NCI-H226 (cell line): ENCODE measurements at places on chromosomes 4 and X.
A peak's percentile ranks its signal among the peaks of the same experiment; 100 is the strongest.

DNA sequence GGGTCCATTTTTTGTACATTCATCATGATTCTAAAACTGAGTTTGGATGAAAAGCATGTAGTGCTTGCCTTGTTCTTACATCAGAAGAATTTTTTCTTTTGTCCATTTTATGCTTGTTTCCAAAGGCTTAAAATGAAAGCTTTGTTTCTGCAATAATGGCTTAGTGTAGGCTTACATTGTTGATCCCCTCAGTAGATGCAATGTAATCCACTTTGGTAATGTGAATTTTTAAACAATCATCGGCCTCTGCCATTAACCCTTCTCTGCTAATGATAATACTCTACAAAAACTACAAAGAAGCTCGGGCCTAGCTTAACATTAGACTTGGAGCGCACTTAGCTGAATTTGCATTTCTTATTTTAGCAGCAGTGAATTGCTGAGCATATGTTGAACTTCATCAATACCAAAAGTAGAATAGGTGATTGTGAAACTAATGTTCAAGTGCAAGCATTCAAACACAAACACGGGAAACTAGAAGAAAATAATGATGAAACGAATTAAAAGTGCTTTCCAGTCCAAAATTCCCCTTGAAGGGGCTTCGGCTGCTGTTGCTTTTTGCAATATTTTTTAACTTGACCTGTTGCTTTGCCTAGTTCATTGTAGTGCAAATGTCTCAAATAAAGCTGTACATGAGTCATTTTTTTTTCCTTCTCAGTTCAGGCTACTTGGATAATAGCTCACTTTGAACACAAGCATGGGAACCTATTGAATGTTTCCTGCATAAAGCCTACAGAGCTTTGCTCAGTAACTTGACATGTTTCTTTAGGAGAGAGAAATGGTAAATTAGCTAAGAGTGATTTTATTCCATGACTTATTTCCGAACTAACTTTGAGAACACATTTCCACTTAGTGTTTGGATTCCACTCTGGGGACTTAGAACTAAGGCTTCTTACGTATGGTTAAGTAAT is 66.5 kb downstream of the SLIT2 start:
- no peak for DNase-seq

- DNase-seq, result peak; percentile 90
These were observed 12.4 kb upstream of the SH3RF1 start for GRCh38 chr4:169283114-169283509.

GRCh38 chrX:100368167-100368566 is 41.9 kb downstream of the PCDH19 start:
- no peak for DNase-seq

- DNase-seq, result peak; percentile 62
These were observed 42.8 kb downstream of the PDE5A start for GRCh38 chr4:119585771-119586170.

DNA sequence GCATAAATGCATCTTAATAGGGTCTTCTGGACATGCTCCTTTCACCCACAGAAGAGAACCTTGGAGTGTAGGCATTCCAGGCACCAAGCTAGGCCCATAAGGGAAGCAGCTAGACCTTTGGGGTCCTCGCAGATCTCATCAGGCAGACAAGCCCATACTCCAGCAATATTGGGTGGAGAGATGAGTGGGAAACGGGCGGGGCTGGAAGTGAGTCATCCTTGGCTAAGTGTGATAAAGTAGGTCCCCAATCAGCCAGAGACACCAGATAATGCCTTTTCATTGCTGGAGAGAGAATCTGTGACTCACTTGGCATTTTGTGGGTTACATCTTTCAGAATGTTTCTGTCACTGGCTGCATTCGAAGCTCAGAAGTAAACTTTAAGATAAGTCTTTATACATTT is 133.3 kb upstream of the MBNL3 start:
- peak; percentile 56 for DNase-seq

- DNase-seq, result no peak
These were observed 126.5 kb upstream of the NKX1-1 start for GRCh38 chr4:1532549-1533395.

DNA sequence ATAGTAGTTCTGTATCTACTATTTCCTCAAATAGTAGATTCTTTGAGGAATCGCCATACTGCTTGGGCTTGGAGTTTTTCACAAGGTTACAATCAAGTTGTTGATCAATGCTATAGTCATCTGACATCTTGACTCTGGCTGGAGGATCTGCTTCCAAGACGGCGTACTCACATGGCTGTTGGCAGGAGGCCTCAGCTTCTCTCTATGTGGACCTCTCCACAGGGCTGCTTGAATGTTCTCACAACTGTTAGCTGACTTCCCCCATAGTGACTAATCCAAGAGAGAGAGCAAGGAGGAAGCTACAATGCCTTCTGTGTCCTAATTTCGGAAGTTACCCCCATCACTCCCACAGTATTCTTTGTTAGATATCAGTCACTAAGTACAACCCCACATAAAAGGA is 10.3 kb downstream of the EGFL6 start:
- no peak for DNase-seq

DNA sequence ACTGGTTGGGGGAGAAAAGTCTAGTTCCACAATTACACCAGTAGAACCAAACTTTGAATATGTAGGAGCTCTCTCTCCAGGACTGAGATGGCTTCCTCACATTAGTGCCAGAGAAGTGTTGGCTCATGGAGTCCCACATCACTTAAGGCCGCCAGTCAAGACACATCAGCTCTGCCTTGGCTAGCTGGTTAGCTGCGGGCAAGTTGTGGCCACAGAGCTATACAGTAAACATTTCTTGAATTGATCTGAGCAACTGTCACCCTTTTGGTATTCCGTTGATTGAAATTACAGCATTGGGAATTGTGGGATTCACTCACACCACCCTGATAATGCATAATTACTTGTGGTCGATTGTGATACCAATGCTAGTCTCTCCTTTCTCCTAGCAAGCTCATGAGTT is 76.2 kb downstream of the LNX1 start:
- DNase-seq, result no peak

GRCh38 chr4:7365462-7366179 is 69.1 kb downstream of the PSAPL1 start:
- no peak for DNase-seq

DNA sequence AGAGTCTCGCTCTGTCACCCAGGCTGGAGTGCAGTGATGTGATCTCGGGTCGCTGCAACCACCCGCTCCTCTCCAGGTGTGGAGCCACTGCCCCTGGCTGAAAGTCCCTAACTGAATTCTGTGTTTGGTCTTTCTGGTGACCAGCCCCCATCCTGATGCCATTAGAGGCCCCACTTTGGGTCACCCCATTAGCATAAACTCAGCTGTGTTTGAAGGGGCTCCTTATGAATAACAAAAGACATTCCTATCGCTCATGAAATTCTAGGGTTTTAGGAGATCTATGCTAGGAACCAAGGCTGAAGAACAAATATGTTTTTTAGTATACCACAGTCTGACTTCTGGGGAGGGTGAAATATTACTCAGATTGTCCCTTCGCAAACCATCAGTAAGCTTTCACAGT is 652.9 kb downstream of the ADGRL3 start:
- DNase-seq, result no peak

GRCh38 chr4:52822583-52822971 is 39.5 kb upstream of the RASL11B start:
- no peak for DNase-seq

DNA sequence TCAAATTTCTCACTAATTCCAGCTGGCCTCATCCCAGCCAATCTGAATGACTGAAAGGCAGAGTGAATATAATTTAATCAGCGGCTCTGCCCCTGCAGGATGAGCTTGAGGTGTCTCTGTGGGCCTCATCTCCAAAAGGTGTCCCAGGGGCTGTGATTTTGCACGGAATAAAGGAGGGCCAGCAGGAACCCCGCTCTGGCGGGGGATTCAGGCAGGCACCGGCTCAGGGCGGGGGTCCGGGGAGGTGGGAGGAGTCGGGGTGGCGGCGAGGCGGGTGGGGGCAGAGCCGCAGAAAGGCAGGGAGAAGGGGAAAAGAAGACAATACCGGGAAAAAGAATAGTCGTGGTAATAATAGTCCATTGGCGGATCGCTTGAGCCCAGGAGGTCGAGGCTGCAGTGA is 16.0 kb upstream of the ERCC6L start:
- no peak for DNase-seq

GRCh38 chr4:20283039-20283438 is 31.3 kb downstream of the SLIT2 start:
- DNase-seq, result no peak

DNA sequence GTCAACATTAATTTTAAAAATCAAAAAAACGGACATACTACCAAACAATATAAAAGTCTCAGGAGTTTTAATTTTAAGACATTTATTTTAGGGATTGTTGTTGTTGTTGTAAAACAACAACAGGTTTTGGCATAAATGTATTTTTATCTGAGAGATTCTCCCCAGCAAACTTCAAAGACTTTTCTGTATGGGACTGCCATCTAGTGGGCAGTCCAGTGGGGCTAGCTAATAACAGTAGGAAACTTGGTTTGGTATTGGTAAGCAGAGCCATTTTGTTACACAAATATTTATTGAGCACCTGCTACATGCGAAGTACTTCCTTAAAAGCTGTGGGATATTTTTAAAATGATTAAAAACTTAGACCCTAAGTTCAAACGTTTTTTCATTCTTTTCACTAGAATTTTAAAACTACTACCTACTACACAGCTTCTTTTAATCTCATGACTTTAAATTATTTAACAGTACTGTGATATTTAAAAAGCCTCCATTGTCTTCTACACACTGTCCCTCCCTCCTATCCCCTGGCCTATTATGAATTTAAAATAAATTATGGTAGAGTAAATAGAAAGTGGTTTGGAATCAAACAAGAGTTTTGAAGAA is 1028.4 kb upstream of the INTU start:
- no peak for DNase-seq

DNA sequence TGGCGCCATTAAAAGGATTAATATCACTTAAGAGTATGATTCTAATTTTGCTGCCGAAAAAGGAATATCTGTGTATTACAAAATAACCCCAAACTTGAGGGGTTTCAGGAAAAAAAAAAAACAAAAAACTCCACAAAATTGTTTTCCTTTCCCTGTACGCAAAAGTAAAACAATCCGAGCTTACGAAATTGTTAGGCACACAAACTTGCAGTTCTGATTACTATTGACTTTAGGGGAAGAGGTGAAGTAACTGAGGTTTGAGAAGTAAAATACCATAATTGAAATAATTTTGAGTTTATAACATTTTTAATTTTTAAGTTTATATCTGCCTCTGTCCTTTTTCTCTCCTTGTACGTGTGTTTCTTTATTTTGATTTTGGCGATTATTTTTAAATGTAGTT is 64.8 kb downstream of the USP9X start:
- DNase-seq, result no peak

GRCh38 chrX:119266364-119266995 is 30.4 kb downstream of the PGRMC1 start:
- no peak for DNase-seq

DNA sequence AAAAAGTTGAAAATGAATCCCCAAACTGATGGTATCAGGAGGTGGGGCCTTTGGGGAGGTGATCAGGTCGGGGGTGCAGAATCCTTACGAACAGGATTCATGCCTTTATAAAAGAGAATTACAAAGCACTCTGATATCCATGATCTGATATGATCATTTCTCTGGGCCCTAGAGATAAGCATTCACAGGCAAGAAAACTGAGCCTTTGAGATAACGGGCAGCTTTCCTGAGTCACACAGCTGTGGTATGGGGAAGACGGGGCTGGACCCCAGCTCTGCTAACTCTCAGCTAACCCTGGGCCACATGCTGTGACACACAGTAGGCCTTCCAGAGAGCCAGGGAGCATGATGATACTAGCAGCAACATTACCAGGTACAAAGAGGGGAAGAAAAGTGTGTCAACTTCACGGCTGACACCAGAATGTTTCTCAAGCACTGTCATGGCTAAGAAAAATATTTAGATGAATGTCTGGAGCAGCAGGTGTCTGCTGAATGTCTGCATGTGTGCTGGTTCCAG is 85.1 kb downstream of the SLC2A9 start:
- DNase-seq, result no peak

- DNase-seq, result peak; percentile 49
These were observed 429.3 kb downstream of the INPP4B start for GRCh38 chr4:142416711-142417275.

- DNase-seq, result no peak
These were observed 417.2 kb downstream of the RAPGEF2 start for GRCh38 chr4:159520074-159520473.

DNA sequence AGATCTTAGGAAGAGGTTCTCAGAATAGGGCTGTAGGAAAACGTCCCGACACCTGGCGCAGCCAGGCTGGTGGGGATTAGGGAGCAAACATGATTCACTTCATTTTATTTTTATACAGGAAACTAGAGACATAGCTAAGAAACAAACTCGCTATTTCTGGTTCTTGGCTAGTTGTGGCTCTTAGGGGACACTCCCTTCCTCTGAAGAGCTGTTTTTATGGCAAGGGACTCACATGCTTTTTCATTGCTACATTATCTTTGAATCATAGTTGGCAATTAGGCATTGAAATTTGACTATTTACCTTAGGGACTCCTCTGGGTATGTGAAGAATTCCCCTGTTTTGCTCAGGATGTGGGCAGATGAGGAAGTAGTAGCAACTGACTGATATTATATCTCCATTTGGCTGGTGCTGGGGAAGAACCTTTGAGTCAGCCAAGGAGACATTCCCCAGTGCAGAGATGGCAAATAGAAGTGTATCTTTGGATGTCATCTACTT is 174.5 kb downstream of the SMIM20 start:
- DNase-seq, result peak; percentile 77

- no peak for DNase-seq
These were observed 134.8 kb downstream of the AFAP1 start for GRCh38 chr4:7804756-7805385.

- no peak for DNase-seq
These were observed 352.3 kb downstream of the GRXCR1 start for GRCh38 chr4:43244688-43245382.

- DNase-seq, result no peak
These were observed 288.7 kb downstream of the CAMK2D start for GRCh38 chr4:113472864-113473263.

GRCh38 chr4:40194602-40195161 is 2.1 kb upstream of the RHOH start:
- no peak for DNase-seq

- DNase-seq, result peak; percentile 92
These were observed 23.2 kb upstream of the UVSSA start for GRCh38 chr4:1323635-1324442.

DNA sequence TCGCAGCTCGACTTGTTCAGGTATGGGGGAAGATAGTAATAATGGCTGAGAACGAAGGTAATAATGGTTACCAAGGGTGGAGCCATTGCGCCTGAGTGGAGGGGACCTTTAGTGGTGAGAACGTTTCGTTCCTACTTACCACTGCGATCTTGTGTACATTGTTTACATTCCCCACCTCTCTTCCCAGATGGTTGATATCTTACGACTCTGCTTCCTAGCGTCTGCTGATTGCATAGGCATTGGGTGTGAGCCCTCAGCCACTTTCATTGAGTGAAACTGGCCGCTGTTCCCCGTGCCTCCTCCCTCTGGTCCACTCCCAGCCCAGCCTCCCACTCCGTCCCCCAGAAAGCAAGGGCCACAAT is 850 bp downstream of the IGBP1 start:
- DNase-seq, result no peak

- DNase-seq, result no peak
These were observed 185.2 kb upstream of the RPS6KA3 start for GRCh38 chrX:20451929-20452328.

GRCh38 chr4:5371415-5372190 is 320.3 kb downstream of the STK32B start:
- peak; percentile 31 for DNase-seq
